ENCODE measurements at places on chromosomes 12 and 14.
A peak's percentile ranks its signal among the peaks of the same experiment; 100 is the strongest.

DNA sequence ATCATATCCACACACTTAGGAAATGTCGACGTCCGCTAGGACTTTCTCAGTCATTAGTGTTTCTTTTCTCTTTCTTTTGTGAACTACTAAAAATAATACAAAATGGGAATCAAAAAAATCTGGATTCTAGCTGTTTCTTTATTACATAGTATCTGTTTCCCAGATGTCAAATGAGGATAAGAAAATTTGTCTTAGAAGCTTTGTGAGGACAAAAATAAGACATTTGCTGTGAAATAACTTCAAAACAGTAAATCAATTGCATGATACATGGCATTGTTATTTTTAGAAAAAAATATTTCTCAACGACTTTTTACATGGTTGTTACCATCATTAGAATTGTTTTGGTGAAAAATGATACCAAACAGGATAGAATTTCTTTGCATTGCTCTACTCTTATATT is 71.4 kb upstream of the IFNG-AS1 start:
- DNase-seq = no peak

GRCh38 chr14:89198544-89199329 is 218.3 kb downstream of the FOXN3 start:
- no peak for DNase-seq

- no peak for DNase-seq
These were observed 191.9 kb downstream of the STXBP6 start for GRCh38 chr14:24858052-24858451.

DNA sequence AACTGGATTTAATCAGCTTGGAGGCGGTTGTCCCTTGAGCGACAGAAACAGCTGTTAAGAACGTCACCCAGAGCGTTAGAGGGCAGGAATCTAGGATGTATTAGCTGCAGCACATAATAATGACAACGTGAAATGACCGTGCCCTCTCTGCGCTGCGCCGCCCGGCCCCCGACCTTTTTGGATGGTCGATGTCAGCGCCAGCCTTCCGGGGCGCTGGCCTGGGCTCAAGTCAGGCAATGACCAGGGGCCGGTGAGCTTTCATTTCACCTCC is 427 bp upstream of the TMEM120B start:
- no peak for DNase-seq

GRCh38 chr14:105531088-105531893 is 4.9 kb downstream of the TMEM121 start:
- no peak for DNase-seq

DNA sequence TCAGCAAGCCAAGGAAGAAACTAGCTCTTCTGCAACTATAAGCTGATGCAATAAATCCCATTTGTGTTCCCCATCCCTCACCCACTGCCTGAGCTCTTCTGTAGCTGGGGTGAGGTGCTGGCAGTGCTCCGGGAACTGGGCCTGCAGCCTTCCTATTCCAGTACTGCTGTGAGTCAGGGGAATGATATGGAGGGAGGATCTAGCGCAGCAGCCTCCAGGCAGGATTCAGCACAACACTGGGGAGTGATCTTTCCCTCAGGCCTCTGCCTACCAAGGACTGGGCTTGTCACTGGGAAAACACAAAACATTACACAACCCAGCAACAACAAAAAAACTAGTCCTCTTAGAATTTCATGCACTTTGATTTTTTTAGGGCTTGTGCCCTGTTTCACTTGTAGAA is 58.7 kb downstream of the ST8SIA1 start:
- DNase-seq = no peak

GRCh38 chr14:73719791-73720190 is 5.6 kb upstream of the PNMA1 start:
- no peak for DNase-seq

DNA sequence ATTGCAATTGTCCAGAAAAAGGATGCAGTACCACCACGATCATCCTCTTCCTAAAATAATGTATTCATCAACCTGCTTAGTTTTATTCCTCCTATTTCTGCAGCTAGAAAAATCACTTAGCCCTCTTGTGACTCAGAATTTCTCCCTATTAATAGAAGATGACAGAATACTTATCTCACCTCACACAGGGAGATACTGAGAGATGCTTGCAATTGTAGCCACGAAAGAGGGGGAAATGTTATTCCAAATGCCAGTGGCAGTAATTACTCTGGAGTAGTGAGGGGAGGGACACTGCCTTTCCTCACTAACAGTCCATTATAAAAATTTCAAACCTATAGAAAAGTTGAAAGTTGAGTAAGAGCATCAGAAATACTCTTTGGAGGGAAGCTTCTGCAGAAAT is 11.8 kb upstream of the DUSP6 start:
- no peak for DNase-seq

DNA sequence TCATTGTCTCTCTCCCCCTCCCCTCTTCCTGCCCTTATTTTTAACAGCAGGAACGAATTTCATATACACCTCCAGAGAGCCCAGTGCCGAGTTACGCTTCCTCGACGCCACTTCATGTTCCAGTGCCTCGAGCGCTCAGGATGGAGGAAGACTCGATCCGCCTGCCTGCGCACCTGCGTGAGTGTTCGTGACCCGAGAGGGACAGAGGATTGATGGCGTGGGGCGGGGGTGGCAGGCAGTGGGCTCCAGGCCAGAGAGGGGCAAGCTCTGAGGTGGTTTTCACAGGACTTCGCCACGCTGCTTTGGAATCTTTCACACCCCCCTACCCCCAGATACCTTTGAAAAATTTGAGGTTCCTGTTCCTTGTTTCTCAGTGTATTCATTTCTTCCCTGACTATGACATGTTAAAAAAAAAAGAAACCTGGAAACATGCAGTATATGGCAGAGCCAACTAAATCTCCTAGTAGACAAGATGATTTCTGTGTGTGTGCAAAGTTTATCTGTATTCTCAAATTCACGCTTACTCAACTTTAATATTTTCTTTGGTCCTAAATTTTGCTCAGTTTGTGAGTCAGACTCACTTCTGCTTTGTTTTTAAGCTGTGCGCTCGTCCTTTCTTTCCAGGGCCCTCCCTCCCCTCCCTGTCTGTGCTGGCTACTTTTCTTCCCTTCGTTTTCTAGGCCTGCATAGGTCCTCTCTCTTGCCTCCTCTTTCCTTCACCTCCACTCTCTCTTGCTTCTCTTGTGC is 103.1 kb downstream of the ETV6 start:
- no peak for DNase-seq

DNA sequence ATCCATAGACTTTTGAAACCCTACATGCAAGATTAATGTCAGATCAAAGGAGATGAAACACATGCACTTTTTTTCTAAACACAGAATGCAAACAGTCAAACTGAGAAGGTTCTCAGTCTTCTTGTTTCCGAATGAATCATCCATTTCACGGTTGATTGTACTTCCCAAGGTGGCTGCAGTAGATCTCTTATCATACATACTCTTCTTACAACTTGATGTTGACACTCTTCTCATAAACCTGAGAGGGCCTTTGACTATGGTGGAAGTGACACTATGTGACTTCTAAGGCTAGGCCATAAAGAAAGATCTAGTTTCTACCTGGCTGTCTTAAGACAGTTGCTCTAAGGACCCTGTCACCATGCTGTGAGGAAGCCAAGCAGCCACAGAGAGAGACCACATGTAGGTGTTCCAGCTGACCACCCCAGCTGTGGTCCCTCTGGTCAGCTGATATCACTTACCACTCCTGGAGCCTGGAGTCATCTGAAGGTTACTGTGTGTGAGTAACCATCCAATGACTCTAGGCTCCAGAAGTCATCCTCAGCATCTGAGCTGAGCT is 67.2 kb upstream of the HMGA2 start:
- no peak for DNase-seq

DNA sequence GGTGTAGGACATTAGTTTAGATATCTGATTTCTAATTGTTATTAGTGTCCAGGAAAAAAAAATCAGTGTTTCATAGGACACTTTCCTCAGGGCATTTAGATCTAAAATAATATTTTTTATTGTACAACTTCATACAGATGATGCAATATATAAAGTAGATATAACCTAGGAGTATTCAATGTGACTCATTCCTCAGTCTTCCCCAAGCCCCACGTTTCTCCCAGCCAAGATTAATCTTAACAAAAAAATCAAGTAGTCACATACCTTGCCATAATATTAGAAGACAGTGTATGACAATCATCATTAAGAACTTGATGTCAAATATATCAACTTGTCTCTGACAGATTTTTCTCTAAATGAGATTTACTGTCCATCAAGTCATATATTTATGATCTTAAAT is 37.1 kb downstream of the PPFIA2 start:
- DNase-seq = no peak

GRCh38 chr12:124869059-124869665 is 5.5 kb upstream of the SCARB1 start:
- DNase-seq = no peak

- DNase-seq = no peak
These were observed 26.2 kb upstream of the BICD1 start for GRCh38 chr12:32080435-32080834.

- no peak for DNase-seq
These were observed 418.9 kb downstream of the NAV3 start for GRCh38 chr12:78249578-78249977.

DNA sequence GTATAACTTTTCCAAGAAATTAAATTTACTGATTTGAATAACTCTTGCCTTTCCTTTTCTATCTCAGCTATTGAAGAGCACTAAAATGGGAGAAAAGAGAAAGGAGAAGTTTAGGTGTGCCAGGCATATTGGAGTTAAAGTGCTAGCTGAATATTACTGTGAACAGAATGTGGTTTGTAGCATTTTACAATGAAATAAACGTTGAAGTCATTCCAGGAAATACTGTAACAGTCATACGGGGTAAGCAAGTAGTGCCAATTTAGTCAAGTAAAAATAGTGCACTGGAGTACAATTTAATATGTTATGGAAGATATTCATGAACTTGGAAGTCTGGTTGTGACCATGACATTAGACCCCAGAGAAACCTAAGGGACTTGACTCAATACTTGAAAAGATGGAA is 62.1 kb downstream of the E2F7 start:
- DNase-seq = no peak

DNA sequence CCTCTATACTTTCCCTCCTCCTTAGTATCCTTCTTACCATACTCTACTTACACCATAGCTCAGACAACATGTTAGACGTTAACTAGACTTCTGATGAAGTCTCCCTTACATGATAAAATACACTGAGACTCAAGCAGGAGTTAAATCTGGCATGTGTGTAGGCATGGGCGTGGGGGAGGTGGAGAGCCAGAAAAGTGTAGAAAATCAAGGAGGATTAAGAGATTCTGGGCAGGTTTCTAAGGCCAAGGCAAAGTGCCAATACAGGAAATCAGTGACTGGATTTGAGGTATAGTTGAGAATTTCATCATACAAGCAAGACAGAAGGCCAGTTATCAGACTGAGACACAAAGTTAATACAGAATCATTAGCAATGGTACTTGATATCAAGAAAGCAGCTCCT is 37.4 kb downstream of the EPS8 start:
- no peak for DNase-seq

DNA sequence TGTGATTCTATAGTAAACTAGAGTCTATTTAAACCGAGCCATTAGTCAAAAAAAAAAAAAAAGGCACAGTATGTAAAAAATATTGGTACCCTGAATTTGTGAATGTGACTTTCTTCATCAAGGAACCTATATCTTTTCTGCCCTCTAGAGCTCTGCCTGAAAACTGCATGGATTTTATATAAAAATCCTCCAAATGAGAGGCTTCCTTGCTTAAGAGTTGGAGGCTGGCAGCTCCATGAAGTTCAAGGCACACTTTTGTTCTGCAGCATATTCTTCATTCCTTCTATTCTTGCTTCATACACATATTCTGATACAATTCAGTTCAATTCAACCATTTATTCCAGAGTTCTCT is 23.1 kb upstream of the NKX2-8 start:
- DNase-seq = no peak

- no peak for DNase-seq
These were observed 5.3 kb upstream of the BEGAIN start for GRCh38 chr14:100592461-100592891.

GRCh38 chr12:71420775-71421406 is 18.7 kb upstream of the LGR5 start:
- no peak for DNase-seq

- DNase-seq = no peak
These were observed 350.3 kb upstream of the CCDC196 start for GRCh38 chr14:66135831-66136230.

- DNase-seq = no peak
These were observed 2.5 kb upstream of the TEP1 start for GRCh38 chr14:20415782-20416206.

GRCh38 chr12:132614861-132615578 is 3.6 kb upstream of the P2RX2 start:
- peak; percentile 68 for DNase-seq

DNA sequence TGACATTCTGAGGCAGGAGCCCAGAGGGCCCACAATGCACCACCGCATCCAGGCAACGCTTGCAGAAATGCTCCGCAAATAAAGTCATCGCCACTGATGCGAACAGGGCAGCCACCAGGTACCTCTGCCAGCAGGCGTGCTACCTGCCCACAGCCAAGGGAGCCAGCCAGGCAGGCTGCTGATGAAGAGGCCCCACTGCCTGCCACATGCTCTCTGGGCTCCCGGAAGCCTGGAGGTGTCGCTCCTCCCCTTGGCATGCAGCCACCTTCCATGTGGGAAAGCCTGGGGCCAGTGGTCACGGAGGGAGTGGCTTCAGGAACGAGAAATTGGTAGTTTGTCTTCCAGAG is 14.7 kb downstream of the GPR132 start:
- no peak for DNase-seq

DNA sequence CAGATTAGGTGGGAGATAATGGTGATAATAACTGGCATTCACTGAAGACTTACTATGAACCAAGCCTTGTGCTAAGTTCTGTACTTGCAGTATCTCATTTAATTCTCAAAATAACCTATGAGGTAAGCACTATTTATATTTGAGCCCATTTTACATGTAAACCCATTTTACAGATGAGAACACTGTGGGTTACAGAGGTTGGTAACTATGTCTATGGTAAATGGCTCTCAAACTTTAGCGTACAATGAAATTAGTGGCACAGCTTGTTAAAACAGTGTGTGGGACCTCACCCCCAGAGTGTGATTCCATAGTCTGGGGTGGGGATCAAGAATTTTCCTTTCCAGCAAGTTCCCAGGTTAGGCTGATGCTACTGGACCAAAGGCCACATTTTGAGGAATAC is 22.2 kb upstream of the JPH4 start:
- DNase-seq = no peak

- DNase-seq = no peak
These were observed 51.7 kb upstream of the DDX11 start for GRCh38 chr12:31021809-31022494.

- DNase-seq = no peak
These were observed 26.8 kb downstream of the AMN start for GRCh38 chr14:102949062-102949800.

DNA sequence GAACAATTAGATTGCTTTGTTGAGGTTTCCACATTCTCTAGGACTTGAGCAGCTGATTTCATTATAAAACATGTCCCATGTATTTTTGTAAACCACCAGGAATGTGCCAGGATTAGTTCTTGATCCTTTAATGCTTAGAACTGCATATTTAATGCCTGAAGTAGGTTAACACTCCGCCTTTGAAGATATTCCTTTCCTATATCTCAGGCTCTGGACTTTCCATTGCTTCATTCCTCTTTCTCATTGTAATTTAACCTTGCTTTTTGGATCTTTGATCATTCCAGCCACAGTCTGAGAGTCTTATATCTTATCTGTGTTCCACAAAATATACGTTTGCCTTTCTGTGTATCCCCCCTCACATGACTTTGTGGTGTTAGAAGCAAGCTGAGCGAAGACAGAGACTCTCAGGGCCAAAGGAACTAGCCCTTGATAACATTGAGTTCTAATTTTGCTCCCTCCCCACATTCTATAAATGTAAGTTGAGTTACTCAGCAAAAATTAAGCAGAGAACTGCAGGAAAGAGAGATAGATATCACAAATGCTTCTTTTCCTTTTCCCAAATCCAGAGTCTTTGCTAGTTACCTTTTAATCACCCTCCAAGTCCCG is 2.4 kb upstream of the CLEC1B start:
- DNase-seq = no peak

GRCh38 chr12:75581515-75581914 is 70.1 kb upstream of the KRR1 start:
- no peak for DNase-seq

Data from activated CD4-positive, alpha-beta T cell treated with anti-CD3 and anti-CD28 coated beads for 1 hour (primary cell).